ENCODE measurements at places on chromosomes 12 and 14.

DNA sequence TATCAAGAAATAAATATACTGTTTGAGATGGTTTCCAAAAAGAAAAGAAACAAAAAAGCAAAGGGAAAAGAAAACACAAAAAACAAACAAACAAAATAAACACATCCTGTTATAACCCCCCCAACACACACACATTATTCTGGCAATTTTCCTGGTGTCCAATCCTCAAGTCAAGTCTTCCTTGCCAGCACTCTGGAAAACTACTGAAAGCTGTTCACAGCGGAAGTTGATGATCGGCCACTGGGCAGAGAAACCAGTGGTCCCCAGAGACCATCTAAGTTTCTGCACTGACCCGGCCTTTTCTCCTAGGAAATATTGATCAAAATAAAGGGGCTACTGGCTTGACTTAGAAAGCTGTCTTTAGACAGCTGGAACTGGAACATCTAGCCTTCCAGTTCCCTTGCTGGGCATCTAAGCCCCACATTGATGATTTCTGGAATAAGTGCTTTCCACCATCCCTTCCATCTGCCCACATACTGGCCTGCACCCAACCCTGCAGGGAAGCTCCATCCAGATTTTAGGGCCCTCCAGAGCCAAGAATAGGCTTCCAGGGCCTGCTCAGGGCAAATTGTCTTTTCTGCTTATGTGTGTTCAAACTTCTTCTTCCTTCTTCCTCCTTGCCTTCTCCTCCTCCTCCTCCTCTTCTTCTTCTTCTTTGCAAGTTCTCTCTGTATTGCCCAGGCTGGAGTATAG lies 11.6 kb upstream of the PPP1CC start:
- no peak for DNase-seq

DNA sequence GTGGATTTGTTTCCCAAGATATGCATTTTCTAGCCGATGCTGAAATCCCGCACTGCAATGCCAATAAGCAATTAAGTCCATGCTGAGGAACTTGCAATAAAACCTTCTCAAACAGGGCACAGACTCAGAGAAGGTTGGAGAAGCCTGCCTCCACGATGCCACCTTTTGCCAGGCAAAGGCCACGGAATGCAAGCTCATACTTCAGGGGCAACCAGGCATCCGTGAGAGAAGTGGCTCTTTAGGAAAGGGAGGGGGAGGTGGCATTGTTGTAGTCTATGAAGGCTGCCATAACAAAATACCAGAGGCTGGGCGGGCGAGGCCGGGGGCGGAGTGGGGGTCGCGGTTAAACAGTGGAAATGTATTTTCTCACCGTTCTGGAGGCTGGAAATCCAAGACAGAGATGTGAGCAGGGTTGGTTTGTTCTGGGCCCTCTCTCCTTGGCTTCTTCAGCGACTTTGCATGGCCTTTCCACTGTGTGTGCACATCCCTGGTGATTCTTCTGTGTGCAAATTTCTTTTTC lies 689.5 kb downstream of the VRK1 start:
- DNase-seq = no peak

DNA sequence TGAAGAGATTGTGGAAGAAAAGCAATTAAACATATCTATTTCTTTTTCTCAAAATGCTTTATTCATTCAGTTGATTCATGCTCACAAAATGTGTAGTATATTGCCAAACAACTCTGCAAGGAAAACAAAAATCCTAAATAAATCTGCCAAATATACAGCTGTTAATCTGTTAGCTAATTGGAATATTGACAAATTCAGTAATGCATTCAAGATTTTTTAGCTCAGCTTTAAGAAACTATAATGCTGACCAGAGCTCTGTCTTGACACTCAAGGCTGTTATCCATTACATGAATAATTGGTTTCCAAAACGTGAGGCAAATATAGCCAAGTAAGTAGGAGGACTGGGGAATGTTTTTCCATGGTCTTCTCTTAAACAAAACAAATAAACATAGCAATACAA lies 146.8 kb downstream of the TMTC2 start:
- no peak for DNase-seq

DNA sequence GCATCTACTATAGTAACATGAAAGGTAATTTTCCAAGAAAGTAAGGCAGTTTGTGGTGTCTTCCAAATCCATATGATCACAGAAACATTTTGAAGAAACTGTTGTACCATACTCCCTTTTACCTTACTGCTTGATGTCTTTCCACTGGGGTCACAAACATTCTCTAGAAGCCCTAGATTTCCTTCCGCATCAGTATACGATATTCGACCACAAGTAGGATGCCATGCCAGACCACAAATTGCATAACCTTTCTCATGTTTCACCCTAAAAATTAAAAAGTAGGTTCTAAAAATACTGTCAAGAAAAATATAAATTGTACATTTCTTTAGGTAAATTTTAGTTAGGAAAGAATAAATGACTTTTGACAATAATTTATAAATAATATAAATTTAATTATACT lies 26.5 kb downstream of the WDHD1 start:
- DNase-seq = peak; percentile 54

DNA sequence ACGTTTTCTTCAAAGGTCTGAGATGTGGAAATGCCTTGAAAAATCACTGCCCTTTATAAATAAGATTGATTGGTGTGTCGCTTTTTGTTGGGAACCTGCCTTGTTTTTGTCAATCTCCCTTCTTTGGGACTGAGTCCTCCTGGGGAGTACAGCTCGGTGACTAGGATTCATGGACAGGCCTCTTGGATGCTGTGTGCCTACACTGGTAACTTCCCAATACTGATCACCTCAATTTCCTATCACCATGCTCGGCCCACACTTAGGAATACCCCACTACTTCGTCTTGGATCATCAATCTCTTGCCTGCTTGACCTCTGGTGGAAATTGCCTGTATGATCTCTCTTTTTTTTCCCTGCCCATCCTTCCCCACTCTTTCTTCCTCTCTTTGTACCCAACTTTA lies 34.2 kb downstream of the NTN4 start:
- DNase-seq = no peak

DNA sequence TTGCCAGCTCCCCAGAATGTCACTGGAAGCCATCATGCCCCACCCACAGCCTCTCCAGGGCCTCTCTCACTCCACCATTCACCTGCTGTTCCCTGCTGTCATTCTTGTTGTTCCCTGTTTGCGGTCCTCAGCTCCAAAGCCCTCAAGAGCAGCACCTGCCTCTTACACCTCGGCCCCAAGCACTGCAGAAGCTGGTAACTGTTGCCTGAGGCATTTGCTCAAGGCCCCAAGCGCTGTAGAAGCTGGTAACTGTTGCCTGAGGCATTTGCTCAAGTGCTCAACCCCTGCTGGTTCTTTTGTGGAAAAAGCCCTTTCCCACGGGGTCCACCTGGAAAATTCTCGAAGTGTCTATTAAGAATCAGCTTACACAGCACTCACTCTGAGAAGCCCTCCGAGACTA lies 78.0 kb downstream of the ARL6IP4 start:
- DNase-seq = no peak

- DNase-seq = no peak
These were observed 9.8 kb downstream of the VSIG10 start for GRCh38 chr12:118094039-118094438.

GRCh38 chr12:17976202-17976601 lies 113.8 kb downstream of the RERGL start:
- DNase-seq = no peak

DNA sequence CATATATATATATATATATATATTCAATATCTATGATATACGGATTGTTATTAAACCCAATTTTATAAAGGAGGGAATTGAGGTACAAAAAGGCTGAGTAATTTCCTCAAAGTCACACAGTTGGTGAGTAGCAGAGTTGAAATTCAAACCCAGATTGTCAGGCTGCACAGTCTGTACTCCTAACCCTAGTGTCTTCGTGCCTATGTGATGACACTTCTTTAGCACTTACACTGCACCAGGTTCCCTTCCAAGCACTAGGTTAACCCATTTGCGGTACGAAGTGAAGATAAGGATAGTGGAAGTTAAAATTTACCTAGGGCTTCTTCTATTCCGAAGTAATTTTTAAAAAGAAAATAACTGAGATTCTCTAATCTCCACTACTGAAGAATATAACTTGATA lies 125.1 kb upstream of the TSPAN8 start:
- no peak for DNase-seq

DNA sequence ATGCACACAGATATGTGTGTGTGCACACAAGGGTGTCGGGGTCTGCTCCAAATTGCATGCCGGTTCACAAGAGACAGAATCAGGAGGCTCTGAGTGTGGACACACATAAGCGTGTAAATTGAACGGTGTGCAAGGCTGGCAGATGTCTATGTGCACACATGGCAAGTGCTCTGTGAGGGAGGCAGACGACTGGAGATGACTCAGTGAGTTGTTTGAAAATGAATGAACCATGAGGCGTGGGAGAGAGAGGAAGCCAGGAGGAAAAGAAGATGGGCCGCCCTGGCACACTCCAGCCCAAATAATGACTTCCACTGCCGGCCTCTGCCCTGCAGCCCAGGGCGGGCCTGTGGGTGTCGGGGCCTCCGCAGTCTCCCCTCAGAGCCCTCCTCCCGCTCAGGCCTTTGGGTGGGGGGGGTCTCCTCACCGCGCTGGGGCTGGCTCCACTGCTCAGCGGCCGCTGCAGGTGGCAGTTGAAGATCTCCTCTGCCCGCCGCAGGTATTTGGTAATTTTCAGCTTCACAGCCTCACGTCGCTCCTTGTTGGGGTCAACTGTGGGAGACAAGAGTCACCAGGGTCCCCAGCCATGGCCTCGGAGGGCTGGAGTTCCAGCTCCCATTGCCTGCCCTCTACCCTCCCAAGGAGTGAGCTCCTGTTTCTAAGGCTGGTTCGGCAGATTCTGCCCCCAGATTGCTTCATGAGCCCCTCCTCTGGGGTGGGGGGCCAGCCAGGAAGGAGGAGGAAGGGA lies 3.5 kb downstream of the RPS6KL1 start:
- DNase-seq = peak; percentile 20

- DNase-seq = no peak
These were observed 56.8 kb downstream of the SPPL3 start for GRCh38 chr12:120847392-120847791.

- no peak for DNase-seq
These were observed 100.8 kb downstream of the SAMD4A start for GRCh38 chr14:54667764-54668163.

GRCh38 chr12:19179986-19180385 lies 50.5 kb downstream of the PLEKHA5 start:
- DNase-seq = no peak
